GM10248 (cell line): ENCODE measurements at places on chromosomes 5 and 9.

GRCh38 chr5:2519153-2519552 lies 232.3 kb downstream of the IRX2 start:
- DNase-seq = no peak

GRCh38 chr5:130710596-130710995 lies 454.5 kb downstream of the HINT1 start:
- DNase-seq = no peak

GRCh38 chr5:53167836-53168235 lies 58.3 kb upstream of the MOCS2 start:
- DNase-seq = no peak

- no peak for DNase-seq
Measured at GRCh38 chr9:81146684-81147337, 542.5 kb downstream of the TLE1 start.

DNA sequence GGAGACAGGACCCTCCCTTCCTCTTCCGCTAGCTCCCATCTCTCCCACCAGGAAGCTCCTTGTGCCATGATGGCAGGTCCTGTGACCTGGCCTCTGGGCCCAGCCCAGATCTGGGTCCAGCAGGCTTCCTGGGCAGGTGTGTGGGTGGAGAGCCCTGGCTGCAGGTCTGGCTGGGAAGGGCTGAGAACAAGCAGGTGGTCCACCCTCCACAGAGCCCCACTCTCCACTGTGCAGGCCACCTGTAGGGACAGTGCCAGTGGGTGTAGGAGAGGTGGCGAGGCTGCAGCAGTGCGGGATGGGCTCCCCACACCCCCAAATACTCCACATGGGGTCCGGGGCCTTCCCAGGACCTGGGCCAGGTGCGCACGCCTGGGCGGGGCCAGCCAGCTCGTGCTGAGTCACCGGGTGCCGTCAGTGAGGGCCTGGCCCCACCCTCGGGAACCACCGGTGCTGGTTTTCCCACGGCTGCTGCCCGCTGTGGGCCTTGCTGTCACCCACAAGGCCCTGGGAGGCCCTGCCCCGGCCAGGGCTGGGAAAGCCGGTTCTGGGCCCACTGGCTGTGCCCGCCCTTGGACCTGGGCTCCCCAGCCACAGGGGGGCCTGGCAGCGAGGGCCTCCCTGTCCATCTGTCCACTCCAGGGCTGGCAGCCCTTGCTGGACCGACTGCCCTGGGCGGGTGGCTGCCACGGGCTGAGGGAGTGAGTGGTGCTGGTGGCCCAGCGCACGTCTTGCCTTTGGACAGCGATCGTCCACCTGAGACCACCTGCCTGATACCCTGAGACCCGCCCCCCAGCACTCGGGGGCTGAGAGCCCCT lies 9.3 kb upstream of the NRARP start:
- DNase-seq = no peak

DNA sequence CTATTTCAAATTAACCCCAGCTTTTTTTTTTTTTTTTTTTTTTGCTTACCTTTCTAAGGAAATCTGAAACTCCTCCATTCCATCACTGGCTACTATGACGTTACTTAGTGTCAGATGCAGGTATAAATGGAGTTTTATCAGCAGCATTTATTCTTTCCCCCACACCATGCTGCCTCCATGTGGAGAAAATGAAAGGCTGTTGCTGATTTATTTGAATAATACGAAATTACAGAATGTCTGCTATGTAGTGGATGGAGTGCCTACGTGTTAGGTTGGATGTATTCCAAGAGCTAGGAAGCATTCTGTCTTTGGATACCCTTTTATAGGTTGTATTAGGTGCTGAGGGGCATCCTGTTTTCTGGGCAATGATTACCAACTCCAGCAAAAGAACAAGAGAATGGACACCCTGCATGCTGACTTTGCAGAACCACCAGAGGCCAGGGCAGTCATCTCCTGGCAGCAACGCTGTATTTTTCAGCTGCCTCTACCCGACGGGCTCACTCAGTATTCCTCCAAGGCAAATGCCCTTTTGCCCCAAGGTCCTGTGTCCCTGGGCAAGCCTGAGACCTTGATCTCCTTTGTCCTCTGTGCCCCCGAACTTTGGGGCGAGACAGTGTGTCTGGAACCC lies 199.5 kb downstream of the ALDH1A1 start:
- no peak for DNase-seq

GRCh38 chr9:71984831-71985281 lies 73.4 kb downstream of the C9orf85 start:
- no peak for DNase-seq

DNA sequence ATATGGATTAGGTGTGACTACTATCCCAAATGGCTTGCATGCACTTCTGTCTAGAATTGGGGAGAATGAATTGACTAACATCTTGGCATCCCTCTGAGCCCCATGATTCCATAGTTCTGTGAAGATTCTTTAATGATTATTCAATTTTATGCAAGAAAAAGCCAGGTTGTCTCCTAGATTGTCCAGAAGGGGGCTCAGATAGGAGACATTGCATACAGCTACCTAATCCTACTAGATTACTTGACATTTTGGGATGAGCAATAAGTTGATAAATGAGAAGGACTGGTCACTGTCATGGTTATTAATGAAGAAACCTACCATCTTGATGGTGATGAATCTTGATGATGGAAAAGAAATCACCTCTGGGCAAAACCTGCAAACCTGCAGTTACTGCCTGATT lies 117.0 kb downstream of the CARTPT start:
- no peak for DNase-seq

GRCh38 chr9:107333363-107333762 lies 50.3 kb downstream of the RAD23B start:
- DNase-seq = no peak
